Urinary bladder (tissue), 4 donors: ENCODE measurements at places on chromosomes 16 and 17. TPM values are rescaled to one million over a fixed set of nuclear protein-coding genes. Genes with fewer than 3 reads are reported as not detected.

DNA sequence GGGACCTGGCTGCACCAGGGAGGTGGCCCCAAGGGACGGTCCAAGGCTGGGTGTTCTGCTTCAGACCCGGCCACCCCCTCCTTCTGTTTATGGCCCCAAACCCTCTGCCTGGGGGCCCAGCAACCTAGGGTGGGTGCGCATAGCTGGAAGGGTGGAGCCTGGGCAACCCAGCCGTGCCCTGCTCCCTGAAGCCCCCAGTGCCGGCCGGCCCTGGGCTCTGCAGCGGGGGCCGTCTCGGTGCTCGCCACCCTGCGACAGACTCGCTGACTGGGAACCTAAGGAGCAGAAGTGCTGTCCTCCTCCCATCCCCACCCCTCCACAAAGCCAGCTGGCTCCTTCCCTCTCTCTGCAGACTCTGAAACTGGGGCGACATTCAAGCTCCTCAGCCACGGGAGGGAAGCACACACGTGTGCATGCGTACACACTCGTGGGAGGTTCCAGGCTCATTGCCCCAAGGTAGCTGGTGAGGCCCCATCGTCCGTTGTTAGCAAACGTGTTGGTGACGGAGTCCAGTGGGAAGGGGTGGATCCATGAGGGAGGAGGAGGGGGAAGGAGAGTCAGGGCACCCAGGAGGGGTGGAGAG is 43.4 kb downstream of the ENGASE start:
- no peak for DNase-seq

- DNase-seq: no peak
Measured at GRCh38 chr16:62254372-62254771, 218.1 kb upstream of the CDH8 start.

- DNase-seq: no peak
Measured at GRCh38 chr17:13128676-13129075, 110.8 kb upstream of the ELAC2 start.

DNA sequence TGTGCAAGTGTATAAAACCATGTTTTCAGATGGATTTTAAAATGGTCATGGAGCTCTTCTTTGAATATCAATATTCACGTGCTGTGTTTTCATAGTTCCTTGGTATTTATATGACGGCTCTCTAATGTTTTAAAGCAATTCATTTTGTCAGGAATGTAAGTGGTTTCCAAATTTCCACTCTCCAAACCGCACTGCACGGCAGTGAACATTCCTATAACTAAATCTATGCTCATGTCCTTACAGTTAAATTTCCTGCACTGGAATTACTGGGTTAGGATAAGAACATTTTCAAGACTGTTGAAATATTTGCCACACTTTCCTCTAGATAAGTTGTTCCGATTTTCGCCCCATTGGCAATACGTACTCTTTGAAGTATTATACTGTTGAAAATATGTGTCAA is 398.9 kb downstream of the PMP22 start:
- no peak for DNase-seq

DNA sequence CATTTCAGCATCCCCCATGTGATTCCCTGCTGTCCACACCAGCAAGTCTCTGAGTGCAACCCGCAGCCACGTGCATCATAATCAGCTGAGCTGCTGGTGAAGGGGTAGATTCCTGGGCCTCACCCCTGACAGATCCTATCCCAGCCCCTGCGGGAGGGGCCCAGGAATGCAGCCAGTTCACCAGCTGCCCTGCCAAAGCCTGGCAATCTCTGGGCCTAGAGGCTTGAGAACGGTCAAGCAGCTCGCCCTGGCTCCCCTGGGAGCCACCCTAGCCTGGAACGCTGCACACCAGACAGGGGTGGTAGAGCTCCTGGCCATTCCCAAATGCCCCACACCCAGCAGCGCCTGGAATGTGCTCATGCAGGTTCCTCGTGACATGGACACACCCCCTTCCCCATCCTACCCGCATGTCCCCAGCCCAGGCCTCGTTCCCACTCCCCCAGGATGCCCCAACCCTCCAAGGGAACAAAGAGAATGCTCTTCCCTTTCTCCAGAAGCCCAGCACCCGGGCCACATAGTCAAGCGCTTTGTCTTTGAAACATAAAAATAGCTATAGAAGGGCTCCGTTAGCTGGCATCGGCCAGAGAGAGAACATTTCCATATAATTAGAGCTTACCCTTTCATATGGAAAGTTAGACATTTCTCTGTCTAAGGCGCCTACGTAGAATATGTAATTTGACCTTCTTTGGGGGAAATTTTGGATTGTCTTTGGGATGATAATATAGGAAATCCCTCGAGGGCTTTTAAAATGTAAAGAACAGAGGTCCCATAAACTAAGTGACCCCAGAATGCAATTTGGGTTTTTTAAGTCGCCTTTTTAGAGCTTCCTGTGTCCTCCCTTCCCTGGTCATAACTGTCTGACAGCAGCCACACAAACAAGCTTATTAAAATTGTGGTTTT is 3.4 kb downstream of the CEP295NL start:
- DNase-seq: no peak

DNA sequence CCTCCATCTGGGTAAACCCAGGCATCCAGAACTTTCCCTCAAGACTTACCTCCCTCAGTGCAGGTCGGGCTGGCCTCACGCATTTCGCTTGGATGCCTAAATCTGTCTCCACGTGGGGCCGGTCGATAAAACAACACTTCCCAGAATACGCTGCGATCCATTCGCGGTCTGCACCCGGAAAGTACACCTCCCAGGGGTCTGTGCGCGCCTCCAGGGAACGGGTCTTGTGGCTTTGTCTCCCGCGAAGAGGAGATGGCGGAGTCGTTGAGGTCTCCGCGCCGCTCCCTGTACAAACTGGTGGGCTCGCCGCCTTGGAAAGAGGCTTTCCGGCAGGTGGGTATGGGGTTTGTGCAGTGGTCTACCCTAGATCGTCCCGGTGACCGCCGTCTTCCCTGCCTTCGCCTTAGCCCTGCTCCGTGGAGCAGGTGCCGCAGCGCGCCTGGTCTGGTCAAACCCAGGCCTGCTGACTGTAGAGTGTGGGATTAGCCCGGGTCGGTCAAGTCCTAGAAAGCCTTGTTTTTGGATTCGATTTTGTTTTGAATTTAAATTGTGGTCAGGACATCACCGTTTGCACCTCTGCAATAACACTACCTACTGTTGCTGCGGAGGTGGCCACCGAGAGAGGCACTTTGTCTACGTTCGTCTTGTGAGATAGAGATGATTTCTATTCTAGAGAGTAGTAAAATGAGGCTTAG is at the start of gene RPAIN:
Gene RPAIN (plus strand): TSS at position 224 of the 695 bp plus-strand sequence. CDS start 29 bp downstream, at position 253.
- DNase-seq: no peak

DNA sequence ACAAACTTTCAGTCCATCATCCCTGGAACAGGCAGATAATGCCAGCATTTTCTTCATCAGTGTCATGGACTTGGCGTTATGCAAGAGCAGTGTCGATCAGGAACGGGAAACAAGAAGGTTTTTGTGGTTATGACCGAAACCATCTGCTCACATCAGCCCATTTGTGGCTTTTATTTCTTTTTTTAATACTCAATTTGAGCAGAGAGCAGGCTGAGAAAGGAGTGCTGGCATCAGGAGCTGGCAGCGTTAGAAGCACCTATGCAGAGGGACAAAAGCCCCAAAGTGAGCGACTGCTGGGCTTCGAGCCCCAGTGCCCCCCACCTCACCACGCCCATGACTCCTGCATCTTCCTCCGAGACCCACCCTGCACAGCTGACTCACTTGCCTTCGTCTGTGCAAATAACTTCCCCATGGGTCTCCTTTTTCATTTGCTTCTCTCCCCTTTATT is 16.2 kb upstream of the CD300E start:
- no peak for DNase-seq

- DNase-seq: no peak
Measured at GRCh38 chr16:74297145-74297665, 591 bp downstream of the PSMD7 start.

DNA sequence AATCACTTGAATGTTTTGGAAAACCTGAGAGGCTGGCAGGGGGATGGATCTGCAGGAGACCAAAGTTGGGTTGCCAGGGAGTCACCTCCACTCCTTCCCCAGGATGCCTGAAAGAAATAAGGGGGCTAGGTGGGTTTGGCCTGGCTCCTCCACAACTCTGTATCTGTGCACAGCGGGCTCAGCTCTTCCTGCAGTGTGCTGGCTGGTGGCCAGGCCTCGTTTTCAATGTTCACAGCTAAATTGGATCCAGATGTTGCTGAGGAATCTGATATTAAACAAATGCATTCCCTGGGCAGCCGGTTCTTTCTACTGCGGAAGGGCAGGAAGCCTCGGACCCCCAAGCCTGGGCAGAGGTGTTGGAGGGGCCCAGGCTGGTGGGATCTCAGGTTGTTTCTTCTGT is 106.2 kb downstream of the N4BP1 start:
- DNase-seq: peak; percentile 71

- DNase-seq: no peak
Measured at GRCh38 chr17:33024688-33025486, 33.2 kb downstream of the SPACA3 start.

GRCh38 chr16:4500272-4500671 is 24.1 kb downstream of the HMOX2 start:
- no peak for DNase-seq

- DNase-seq: no peak
Measured at GRCh38 chr16:11251525-11252481, 4.2 kb downstream of the SOCS1 start.

DNA sequence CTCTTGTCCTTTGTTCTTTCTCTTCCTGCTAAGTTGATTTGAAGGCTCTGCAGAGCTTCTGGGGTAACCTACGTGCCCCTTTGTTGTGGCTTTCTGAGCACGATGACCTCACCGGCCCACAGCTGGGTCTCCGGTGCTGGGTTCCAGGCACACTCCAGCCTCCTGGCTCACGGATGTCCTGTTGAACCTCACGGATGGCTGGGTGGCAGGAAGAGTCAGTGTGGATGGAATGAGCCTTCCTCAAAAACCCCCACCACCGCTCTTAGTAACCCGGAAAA is 116.0 kb downstream of the SOCS1 start:
- DNase-seq: no peak

GRCh38 chr16:66616169-66616568 is 11.7 kb downstream of the CMTM3 start:
- no peak for DNase-seq

GRCh38 chr16:15900357-15900756 is 12.0 kb upstream of the CEP20 start:
- no peak for DNase-seq

DNA sequence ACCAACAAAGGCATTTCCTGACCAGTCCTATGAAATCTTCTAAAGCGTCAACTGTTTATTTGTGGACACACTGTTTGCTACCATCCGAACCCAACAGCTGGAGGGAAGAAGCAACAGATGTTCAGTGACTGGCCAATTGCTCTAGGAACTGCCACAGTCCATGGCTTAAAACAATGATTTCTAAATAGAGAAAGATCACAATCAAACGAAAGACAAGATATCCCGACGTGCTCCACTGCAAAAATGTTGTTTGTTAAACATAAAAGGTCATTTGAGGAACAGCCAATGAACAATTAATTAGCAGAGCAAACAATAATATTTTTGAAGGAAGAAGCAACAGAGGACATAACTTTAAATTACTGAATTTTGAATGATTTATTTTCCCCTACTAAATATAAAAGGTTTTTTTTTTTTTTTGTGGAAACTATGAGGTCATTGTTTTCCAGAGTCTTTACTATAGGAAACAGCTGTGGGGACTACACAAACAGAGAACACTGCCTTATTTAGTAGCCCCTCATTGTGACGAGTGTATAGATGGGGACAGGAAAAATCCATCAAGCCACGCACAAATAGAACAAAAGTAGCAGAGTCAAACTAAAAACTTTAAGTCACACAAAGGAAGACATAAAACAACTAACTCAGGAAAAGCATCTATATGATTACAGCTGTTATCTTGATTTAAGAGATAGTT is 17.2 kb downstream of the USP31 start:
- DNase-seq: peak; percentile 67

The KRT12 gene
- not detected for total RNA-seq

The NIP7 gene
- total RNA-seq: 16.0 TPM

The MT1H gene
- total RNA-seq: not detected

The OTOP2 gene
- total RNA-seq: not detected
